ENCODE measurements at places on chromosomes 13 and 19. TPM values are rescaled to one million over a fixed set of nuclear protein-coding genes. Genes with fewer than 3 reads are reported as not detected.

DNA sequence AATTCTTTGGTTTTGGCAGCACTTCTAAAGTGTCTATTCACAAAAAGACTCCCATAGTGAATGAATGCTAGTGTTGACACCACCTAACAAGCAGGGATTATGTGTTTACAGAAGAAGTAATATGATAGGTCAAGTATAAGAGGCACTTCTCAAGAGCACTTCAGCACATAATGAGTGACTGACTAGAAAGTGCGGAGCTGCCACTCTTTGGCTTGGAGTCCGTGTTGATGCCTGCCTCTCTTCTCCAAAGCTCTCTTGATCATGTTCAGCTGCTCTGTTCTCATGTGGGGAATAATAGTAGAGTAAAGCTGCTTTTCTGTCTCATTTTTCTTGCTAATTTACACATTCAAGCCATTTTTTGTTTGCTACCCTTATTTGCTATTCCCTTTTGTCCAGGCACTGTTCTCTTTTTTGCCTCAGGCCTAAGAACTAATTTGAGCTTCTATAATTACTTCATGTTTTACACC lies 22.7 kb upstream of the MAB21L1 start:
- no peaks in the 10 kb centered on the region for H3K27me3 ChIP-seq
- H3K4me3 ChIP-seq, result no peak overlapping the region
- H3K36me3 ChIP-seq, result no peaks in the 10 kb centered on the region
- H3K27ac ChIP-seq, result no peak overlapping the region
- no peaks in the 10 kb centered on the region for H3K4me1 ChIP-seq

Gene DNAJC15
- total RNA-seq, result 8.1 TPM

Gene SLC7A10
- total RNA-seq, result not detected

DNA sequence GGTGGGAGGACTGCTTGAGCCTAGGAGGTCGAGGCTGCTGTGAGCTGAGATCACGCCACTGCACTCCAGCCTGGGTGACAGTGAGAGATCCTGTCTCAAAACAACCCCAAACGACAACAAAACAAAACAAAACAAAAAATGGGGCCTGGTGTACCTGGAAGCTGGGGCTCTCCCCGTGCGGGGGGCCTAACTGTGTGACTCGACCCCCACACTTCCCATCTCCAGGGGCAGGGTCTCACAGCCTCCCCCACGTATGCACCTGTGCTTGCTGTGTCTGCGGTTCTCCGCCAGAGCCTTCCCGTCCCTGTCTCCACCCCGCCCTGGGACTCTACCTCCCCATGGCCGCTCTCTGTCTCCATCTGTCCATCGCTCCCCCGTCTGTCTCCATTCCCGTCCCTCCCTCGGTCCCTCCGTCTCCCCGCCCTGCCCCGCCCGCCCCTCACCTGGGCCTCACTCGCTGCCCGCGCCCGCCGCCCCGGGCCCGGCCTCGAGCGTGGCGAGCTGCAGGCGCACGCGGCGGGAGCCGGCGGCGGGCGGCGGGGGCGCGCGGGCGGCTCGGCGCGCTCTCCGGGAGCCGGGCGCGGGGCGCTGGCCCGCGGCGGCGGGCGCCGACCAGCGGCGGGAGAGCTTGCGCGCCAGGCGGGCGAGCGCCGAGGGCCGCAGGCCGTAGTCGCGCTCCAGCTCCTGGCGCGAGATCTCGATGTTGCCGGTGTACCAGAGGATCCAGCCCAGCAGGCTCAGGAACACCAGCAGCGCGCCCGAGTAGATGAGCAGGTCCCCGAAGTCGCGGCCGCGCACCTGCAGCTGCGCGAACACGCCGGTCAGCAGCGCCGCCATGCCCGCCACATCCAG lies 587 bp downstream of the TMEM238 start:
- peaks cover 44% of the 10 kb centered on the region for H3K4me1 ChIP-seq
- peaks cover 8% of the 10 kb centered on the region for H3K36me3 ChIP-seq
- DNase-seq, result peak; percentile 25
- peak overlapping the region; percentile 65 for H3K27ac ChIP-seq
- peak overlapping the region; percentile 100 for H3K4me3 ChIP-seq
